ENCODE measurements at places on chromosomes 13 and 19.

DNA sequence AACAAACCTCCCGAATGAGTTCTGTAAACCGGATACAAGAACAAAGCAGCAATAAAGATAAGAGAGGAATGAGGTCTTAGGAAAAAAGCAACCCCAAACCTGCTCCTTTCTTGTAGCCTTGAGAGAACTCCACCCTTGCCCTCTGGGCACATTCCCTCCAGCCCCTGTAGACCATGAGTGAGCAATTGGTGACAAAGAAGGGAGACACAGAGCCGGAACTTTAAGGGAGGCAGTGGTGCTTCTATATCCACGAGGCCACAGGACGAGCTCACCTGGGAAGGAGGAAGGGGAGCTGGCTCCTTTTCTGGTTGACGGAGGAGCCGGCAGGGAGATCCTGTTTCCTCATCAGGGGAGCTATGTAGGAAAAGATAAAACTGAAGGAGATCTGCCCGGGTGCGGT, 13.0 kb downstream of the BRME1 start:
- no peak for DNase-seq

GRCh38 chr19:50932018-50932689, 20.7 kb downstream of the KLK5 start:
- no peak for DNase-seq

GRCh38 chr19:33514885-33515551, 6.6 kb downstream of the PEPD start:
- no peak for DNase-seq

- no peak for DNase-seq
Observed at GRCh38 chr19:47444388-47444821, 25.1 kb upstream of the MEIS3 start.

- DNase-seq, result no peak
Observed at GRCh38 chr19:6402837-6403608, 10.1 kb upstream of the GTF2F1 start.
